ENCODE measurements at places on chromosomes 3 and 15. TPM values are rescaled to one million over a fixed set of nuclear protein-coding genes. Genes with fewer than 3 reads are reported as not detected.

- DNase-seq: no peak
Measured at GRCh38 chr3:194730365-194730764, 44.7 kb downstream of the FAM43A start.

DNA sequence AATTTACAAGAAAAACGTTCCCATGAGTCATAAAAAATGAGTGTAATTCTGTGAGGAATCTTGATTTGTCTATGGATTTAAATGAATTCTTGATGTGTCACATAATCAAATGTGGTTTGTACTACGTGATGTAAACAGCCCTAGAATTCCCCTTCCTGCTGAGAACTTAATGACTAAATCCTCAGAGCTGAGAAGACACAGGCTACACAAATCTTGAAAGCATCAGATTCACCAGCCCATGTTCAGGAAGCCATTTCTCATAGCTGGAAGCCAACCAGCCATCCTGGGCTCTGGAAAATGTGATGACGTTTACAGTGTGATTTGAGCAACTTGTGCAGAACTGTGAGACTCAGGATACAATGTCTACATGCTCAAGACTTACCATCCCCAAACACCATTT is 193.7 kb upstream of the MME start:
- DNase-seq: no peak

- no peak for DNase-seq
Measured at GRCh38 chr15:48868023-48868422, 9.9 kb upstream of the EID1 start.

DNA sequence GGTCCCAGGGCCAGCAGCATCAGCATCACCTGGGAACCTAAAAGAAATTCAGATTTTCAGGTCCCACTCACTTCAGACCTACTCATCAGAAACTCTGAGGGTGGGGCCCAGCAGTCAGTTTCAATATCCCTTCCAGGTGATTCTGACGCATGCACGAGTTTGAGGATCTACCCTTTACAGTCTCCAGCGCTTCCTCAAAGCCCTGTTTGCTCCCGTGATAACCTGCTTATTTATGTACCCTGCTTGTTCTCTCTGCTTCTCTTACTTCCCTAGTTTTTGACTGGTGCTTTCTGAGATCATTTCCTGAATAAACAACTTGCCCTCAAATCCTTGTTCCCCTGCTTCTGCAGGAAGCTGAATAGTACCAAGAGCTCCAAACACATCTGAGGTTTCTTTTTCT is 245.3 kb downstream of the ZNF621 start:
- no peak for DNase-seq

- DNase-seq: no peak
Measured at GRCh38 chr15:83100097-83100646, 7.3 kb upstream of the TM6SF1 start.

GCNT3 gene
- total RNA-seq: 1.5 TPM

CCDC9B gene
- total RNA-seq: 16.0 TPM

ZFAND6 gene
- total RNA-seq: 87.4 TPM

A4GNT gene
- total RNA-seq: not detected

CLK3 gene
- total RNA-seq: 89.1 TPM

GPR160 gene
- total RNA-seq: 1.2 TPM
